ENCODE measurements at places on chromosomes 5 and 9.

- DNase-seq, result no peak
These were observed 155.3 kb upstream of the ABCA1 start for GRCh38 chr9:105083256-105083655.

GRCh38 chr5:37994729-37995128 lies 154.9 kb upstream of the GDNF start:
- DNase-seq, result no peak

DNA sequence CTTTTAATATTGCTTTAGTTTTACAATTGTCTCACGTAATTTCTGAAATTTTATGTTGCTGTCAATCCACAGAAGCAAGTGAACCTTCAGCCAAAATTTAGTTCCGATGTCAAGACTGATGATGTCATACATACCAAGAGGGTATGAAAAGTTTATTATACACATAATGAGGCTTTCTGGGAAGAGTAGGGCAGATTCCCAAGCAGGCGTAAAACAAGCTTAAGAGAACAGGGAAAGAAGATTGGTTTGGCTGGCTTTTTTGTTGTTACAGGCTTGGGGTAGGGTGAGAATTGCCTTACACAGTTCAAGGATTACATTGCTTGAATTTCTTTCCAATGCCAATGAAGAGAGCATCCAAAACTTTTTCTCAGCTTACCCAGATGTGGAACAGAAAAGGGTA lies 1962.9 kb upstream of the CDH6 start:
- DNase-seq, result no peak

DNA sequence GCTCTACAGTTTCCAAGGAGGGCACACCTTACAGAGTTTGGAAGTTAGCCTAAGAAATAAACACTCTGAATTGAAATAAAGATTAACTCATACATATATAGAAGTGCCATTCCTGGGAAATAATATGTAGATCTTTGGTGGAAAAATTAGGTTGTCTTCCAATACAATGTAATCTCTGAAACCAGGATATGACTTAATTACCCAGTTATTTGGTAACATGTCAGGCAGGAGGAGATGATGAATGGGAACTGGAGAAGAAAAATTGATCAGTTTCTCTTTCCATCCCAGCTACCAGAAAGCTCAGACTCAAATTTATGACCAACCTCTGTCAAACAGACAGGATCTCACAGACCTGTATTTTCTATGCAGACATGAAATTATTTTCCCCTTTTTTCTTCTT lies 215.2 kb upstream of the SNX2 start:
- DNase-seq, result no peak

DNA sequence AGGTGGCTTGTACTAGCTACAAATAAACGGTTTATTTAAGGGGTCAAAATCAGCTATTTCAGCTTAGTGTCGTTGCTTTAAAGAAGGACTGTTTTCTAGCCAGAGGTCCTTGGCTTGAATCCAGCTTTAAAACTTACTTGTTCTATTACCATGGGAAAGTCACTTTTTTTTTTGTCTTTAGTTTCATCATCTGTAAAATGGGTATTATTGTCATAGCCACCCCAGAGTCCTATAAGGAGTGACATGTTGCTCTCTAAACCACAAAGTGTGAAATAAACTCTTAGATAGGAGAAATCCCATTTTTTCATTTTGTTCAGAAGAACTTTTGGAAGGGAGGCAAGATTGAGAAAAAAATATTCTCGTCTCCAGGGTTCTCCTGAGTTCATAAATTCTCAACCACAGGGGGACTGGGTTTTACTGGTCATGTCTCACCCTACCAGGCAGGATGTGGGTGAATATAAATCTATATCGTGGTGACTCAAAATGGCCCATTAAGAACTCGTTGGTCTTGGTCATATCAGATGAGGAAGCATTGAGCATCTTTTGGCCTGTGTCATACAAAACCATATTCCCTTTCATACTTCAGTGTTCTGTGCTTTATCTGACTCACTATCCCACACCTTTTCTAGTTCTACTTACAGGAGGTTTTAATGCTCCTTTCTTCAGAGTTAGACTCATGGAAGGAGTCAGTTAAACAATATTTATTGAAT lies 202.7 kb upstream of the NR3C1 start:
- DNase-seq, result no peak

- no peak for DNase-seq
These were observed 6.2 kb downstream of the ZNF883 start for GRCh38 chr9:113005777-113006176.

GRCh38 chr5:93289942-93290341 lies 291.1 kb downstream of the NR2F1-AS1 start:
- DNase-seq, result no peak

All from BE2C (cell line).